ENCODE measurements at places on chromosomes 16 and 17.

- no peak overlapping the region for H3K4me3 ChIP-seq
- H3K27me3 ChIP-seq, result no peaks in the 10 kb centered on the region
- peaks cover 2% of the 10 kb centered on the region for H3K4me1 ChIP-seq
- H3K36me3 ChIP-seq, result no peaks in the 10 kb centered on the region
- H3K27ac ChIP-seq, result no peak overlapping the region
- peak; percentile 12 for DNase-seq
Measured at GRCh38 chr17:17351901-17352781, 49.0 kb downstream of the NT5M start.

- no peak overlapping the region for H3K4me3 ChIP-seq
- H3K27me3 ChIP-seq, result no peaks in the 10 kb centered on the region
- H3K36me3 ChIP-seq, result no peaks in the 10 kb centered on the region
Measured at GRCh38 chr17:49021095-49021767, 24.0 kb downstream of the IGF2BP1 start.

DNA sequence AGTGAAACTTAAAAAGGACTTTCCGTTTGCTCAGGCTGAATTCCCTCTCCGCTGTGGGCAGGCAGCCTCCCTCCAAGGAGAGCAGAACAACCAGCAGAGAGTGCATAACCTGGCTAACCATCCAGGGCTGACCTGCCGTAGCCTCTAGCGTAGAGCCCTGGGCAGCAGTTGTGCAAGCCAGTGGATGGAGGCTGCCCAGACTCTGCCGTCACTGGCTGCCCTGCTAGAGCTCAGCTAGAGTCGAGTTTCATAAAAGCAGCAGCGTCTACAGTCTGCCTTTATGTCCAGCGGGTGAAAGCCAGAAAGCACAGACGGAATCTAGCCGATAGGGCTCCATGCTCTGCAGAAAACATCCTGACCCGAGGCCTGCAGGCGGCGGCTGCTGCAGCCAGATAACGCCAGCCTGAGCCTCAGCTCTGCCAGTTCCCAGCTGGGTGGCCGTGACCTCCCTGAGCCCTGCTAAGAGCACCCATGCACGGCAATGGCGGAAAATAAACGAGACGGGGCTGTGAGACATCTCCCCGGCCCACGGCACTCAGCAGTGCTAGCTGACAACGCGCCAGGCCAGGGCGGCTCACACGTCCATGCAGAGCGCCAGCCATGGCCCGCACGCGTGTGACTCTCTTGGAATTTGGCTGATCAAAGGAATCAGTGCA, 231.3 kb downstream of the ENGASE start:
- no peaks in the 10 kb centered on the region for H3K27me3 ChIP-seq
- H3K27ac ChIP-seq, result no peak overlapping the region
- peaks cover 11% of the 10 kb centered on the region for H3K4me1 ChIP-seq
- no peaks in the 10 kb centered on the region for H3K36me3 ChIP-seq
- peak; percentile 52 for DNase-seq

GRCh38 chr17:74746376-74746775, 2.1 kb upstream of the NHERF1 start:
- peaks cover 42% of the 10 kb centered on the region for H3K4me1 ChIP-seq
- H3K36me3 ChIP-seq, result no peaks in the 10 kb centered on the region
- no peak overlapping the region for H3K27ac ChIP-seq

DNA sequence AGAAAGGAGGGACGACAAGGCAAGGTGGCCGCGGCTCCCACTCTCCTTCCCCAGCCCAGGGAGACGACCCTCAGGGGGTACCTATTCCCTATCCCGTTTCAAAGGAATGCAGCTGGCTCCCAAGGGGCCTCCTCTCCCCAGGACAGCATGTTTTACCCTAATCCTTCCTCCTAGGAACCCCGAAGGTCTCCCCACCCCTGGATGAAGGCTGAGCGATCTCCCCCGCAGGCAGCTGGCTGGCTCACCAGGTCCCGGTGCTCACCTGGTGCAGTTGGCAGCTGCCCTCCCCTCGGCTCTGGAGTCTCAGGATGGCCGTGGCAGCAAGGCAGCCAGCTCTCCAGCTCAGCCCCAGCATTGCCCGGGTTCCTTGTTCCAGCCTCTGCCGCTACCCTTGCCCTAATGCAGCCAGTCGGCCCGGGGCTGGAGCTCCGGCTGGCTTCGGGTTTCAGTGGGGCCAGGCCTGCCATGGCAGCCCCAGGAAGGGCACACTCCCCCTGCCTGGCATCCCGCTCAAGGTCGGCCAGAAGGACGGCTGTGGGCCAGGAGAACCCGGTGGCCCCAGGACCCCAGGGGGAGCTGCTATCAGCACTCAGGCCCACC, 4.6 kb downstream of the CLUH start:
- no peak for DNase-seq
- peaks cover 2% of the 10 kb centered on the region for H3K36me3 ChIP-seq
- H3K27me3 ChIP-seq, result no peaks in the 10 kb centered on the region
- H3K27ac ChIP-seq, result peak overlapping the region; percentile 55
- peaks cover 43% of the 10 kb centered on the region for H3K4me1 ChIP-seq

DNA sequence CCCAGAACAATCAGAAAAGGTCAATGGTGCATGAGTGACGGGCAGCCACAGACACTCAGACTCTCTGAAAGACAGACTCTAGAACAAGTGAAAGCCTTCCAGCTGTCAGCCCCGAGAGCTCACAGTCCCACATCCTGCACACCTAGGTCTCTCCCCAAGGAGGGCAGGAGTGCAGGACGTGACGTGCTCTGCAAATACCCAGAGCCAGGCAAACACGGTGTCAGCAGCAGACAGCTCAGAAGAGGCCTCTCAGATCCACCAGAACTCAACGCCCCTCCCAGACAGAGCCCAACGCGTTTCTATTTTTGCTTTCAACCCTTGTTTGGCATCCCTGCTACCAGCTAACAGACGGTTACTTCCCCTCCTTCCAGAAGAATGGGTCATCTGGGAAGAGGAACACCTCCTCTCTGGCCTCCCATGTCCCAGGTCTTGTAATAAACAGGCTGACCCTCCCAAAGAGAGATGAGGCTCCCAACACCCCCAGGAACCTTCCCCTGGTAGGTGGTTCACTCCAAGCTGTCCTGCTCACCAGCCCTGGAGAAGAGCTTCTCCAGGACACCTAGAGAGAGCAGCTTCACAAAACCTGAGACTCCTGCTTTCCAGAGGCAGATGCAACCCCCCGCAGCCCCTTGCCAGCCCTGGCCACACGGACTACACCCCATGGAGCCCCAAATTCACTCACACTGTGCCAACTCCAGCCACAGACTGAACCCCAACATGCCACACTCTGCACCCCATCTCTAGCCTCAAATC, 7.6 kb downstream of the PITPNM3 start:
- H3K4me3 ChIP-seq, result no peak overlapping the region
- peaks cover 4% of the 10 kb centered on the region for H3K4me1 ChIP-seq
- no peak overlapping the region for H3K27ac ChIP-seq
- no peaks in the 10 kb centered on the region for H3K27me3 ChIP-seq
- DNase-seq, result no peak

DNA sequence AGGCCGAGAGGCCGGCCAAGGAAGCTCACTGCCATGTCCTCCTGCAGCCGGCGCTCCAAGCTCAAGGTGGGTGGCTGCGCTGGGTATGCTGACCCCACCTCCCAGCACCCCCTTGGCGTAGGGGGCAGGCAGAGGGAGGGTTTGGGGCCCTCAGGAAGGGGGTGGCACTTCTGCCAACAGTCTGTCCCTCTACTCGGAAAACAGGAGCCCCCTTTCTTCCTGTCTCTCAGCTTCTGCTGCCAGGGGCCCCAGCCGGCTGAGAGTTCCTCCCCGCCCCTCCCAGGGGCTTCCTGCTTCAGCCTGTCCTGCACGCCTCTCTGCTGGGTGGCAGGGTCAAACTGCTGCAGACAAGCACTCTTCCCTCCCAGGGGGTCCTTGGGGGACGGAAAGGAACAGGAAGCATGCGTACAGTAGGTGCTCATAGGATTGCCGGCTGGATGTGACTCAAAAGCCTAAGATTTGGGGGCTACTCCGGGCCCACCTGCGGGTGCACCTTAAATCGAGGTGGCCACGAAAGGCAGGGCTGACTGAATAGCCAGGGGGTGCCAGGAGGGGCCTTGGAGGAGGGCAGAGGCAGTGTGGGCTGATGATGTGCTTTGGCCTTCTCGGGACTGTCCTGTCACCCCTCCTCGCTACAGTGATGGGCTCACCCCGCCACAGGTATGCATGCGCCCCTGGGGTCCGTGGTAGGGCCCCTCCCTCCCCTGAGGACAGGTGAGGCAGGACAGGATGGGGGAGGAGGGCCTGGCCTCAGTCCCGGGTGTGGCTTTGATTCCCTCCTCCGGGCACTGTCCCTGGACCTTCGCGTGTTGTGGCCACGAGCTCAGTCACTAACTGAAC, 4.0 kb downstream of the CBX2 start:
- DNase-seq, result no peak
- H3K36me3 ChIP-seq, result no peaks in the 10 kb centered on the region
- H3K27ac ChIP-seq, result no peak overlapping the region
- no peaks in the 10 kb centered on the region for H3K4me1 ChIP-seq
- no peak overlapping the region for H3K4me3 ChIP-seq
- H3K27me3 ChIP-seq, result no peaks in the 10 kb centered on the region

GRCh38 chr17:82845163-82845807, 5.5 kb upstream of the ZNF750 start:
- H3K27me3 ChIP-seq, result no peaks in the 10 kb centered on the region
- peak overlapping the region; percentile 10 for H3K27ac ChIP-seq
- H3K4me3 ChIP-seq, result peak overlapping the region; percentile 42
- DNase-seq, result peak; percentile 63
- H3K36me3 ChIP-seq, result no peaks in the 10 kb centered on the region

- no peaks in the 10 kb centered on the region for H3K27me3 ChIP-seq
- no peaks in the 10 kb centered on the region for H3K36me3 ChIP-seq
- no peak overlapping the region for H3K27ac ChIP-seq
- H3K4me1 ChIP-seq, result no peaks in the 10 kb centered on the region
Measured at GRCh38 chr17:77010667-77011066, 130.1 kb upstream of the SEC14L1 start.

DNA sequence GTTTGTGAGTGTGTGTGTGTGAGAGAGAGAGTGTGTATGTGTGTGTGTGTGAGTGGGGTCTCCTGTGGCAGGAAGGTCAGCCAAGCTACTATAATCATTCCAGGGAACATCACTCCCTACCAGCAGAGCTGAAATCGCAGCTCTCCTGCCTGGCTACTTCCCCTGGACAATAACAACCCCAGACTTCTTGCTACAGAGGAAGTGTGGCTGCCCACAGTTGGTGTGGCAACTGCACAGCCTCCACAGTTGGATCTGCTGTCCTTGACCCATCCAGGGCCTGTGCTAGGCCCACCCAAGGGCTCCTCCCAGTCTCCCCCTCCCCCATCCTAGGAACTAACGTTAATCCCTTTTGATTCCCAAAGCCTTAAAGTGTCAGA, 1.5 kb downstream of the SLC13A5 start:
- no peak for DNase-seq
- H3K36me3 ChIP-seq, result no peaks in the 10 kb centered on the region
- no peak overlapping the region for H3K27ac ChIP-seq
- no peak overlapping the region for H3K4me3 ChIP-seq
- peaks cover 6% of the 10 kb centered on the region for H3K27me3 ChIP-seq

DNA sequence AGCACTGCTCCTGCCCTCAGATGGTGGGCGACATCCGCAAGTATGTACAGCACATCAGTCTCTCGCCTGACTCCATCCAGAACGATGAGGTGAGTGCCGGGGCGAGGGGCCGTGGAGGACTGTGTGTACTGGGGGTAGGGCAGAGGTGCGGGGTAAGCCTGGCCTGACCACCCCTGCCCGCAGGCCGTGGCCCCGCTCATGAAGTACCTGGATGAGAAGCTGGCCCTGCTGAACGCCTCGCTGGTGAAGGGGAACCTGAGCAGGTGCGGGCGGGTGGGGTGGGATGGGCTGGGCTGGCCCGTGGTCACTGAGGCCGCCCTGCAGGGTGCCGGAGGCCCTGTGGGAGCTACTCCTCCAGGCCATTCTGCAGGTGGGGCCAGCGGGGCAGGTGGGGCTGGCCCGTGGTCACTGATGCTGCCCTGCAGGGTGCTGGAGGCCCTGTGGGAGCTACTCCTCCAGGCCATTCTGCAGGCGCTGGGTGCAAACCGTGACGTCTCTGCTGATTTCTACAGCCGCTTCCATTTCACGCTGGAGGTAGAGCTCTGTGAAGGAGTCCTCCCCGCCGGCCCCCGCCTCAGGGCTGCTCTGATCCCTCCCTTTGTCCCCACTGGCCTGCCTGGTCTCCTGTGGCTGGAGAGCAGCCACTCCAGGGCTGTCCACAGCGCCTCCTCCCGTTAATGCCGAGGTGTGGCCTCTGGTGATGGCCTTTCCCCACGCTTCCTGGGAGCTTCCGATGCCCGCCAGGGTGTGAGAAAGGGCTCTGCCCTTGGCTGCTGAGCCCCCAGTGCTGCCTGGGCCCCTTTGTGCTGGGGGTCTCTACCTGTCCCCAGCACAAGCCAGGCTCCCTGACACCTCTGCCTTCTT, 5.0 kb downstream of the TSR3 start:
- H3K4me3 ChIP-seq, result no peak overlapping the region
- no peaks in the 10 kb centered on the region for H3K4me1 ChIP-seq
- H3K27me3 ChIP-seq, result no peaks in the 10 kb centered on the region
- no peak for DNase-seq

GRCh38 chr17:82593590-82594087, 54.6 kb downstream of the WDR45B start:
- peak overlapping the region; percentile 95 for H3K27ac ChIP-seq
- no peaks in the 10 kb centered on the region for H3K27me3 ChIP-seq
- H3K4me1 ChIP-seq, result peaks cover 13% of the 10 kb centered on the region
- H3K4me3 ChIP-seq, result peak overlapping the region; percentile 48
- no peak for DNase-seq

DNA sequence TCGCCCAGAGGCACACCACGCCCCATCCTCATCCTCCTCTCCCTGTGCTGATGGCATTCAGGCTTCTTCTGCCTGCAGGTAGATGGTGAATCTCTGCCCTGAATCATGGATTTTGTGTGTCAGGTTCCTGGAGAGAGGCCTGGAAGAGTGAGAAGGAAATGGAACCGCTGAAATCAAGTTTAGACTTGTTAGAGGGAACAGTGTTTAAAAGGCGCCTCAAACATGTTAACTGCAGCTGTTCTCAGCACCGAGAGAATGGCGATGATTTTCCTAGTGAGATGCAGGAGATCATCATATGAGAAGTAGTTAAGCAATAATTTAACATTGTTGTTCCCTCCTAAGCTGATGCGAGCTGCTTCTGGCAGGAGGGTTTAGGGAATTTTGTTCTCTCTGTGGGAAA, 744.4 kb upstream of the EEF2KMT start:
- H3K4me1 ChIP-seq, result no peaks in the 10 kb centered on the region
- no peak overlapping the region for H3K27ac ChIP-seq
- H3K36me3 ChIP-seq, result no peaks in the 10 kb centered on the region
- DNase-seq, result no peak
- H3K27me3 ChIP-seq, result no peaks in the 10 kb centered on the region

- no peak for DNase-seq
- H3K4me1 ChIP-seq, result no peaks in the 10 kb centered on the region
- H3K27me3 ChIP-seq, result no peaks in the 10 kb centered on the region
- H3K4me3 ChIP-seq, result no peak overlapping the region
Measured at GRCh38 chr17:32239456-32239855, 26.2 kb upstream of the RHBDL3 start.

All from kidney (tissue), 22 donors.